ENCODE measurements at places on chromosomes 12 and 14.

DNA sequence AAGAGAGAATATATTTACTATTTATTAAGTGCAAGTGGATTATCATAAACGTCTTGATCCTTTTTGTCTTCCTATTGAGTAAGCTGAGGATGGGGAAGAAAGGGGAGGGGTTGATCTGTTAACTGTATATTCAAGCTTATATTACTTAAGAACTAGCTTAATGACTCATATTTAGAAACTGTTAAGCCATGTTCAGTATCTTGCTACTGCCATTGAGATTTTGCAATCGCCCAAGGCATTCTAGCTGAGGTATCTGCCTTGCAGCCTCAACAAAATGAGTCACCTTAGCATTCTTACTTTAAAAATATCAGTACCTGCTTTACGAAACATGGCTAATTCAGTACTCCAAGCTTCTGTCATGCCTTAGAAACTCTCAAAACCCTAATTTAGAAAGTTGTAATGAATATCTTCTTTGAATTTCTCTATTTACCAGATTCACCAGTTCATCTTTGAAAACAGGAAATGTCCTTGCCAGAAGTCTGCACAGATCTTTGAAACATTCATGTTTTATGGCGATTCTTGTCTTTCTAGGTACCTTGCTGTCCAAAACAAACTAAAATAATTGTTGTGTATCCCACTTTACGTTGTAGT is 76.1 kb downstream of the ALG10B start:
- no peak for DNase-seq

DNA sequence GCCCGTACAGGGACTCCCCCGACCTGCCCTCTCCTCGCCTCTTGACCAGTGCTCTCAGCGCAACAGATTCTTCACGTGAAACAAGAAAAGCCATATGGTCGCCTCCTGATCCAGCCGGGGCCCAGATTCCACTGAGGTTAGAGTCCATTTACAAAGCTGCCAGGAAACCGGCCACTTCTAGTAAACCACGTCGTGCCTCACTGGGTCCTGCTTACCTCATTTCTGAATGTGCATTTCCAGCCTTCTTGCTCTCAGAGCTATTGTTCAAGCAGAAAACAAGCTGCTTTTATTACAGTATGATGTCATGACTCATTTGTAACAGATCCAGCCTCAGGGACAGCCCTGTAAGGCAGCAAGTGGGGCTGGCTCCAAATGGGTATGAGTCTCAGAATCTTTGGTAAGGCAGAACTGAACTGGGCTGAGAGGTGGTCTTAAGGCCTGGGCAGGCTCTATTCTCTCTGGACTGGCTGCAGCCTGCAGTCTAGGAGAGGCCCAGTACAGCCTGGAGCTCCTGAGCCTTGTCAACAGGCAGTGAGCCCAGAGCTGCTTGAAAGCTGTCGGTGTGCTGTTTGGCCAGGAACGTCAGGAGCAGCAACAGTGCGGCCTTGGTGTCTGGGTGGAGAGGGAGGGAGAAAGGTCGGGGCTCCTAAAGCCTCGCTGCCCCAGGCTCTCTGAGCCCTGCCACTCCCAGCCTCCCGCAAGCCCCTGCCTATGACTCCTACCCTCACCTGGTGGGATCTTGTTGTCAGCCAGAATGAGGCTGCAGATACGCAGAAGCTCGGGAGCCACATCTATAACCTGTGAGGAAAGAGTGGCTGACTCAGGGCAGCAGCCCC is 8.3 kb downstream of the REC8 start:
- DNase-seq, result no peak

DNA sequence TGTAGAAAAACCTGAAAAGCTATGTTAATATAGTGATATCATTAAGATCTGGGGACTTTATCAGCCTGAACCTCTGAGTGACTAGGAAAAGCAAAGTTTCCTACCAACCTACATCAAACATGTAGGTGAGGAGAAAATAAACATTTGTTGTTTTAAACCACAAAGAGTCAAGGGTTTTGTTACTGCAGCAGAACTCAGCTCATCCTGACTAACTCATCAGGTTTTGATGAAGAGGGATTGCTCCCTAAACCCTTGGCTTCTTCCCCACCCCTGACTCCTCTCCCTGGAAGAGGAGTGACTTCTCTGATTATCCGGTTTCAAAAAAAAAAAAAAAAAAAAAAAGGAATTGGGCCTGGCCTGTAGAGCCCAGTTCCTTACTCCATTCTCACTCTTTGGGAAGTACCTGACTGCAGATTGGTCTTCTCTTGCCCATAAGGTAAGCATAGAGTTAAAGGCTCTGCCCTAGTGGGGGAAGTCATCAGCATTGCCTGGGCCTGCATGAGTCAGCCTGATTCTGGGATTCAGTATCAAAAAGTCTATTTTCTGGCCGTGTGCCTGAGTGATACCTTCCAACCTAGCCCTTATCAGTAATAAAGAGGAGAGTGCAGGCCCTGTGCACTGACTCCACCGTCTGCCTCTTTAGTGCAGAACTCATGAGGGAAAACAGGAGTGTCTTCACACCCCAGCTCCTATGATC is 16.9 kb downstream of the BDKRB1 start:
- DNase-seq, result no peak

DNA sequence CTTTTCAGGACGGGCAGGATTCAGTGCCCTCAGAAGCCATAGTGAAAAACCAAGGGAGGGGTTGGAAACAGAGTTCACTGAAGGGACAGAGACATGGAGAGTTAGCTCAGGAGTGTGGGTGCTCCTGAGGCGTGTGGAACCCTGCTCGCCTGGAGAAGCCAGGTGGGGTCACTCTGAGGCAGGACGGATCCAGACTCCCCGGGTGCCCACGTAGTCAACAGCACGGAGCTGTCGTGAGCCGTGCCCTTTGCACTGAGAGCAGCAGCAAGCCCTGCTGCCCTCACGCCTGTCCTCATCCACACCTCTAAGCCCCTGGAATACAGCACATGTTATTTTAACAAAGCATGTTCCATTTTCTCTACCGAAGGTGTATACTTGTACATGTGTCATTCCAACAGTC is 114.7 kb downstream of the FBXL14 start:
- no peak for DNase-seq

DNA sequence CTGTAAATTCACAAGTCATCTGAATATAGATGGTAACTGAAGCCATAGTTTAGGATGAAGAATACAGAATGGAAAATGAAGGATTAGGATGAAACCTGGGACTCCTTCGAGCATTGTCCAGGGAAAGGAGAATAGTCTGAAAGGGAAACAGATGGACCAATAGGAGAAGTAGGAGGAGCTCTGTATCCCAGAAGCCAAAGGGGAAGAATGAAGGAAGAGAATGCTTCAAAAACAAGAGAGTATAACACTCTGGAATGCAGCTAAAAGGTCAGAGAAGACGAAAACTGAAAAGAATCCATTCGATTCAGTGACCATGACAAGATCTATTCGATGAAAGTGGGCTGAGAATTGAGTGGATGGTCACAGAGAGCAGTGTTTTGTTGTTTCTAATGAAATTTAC is 1.0 kb downstream of the GMFB start:
- DNase-seq, result peak; percentile 70

DNA sequence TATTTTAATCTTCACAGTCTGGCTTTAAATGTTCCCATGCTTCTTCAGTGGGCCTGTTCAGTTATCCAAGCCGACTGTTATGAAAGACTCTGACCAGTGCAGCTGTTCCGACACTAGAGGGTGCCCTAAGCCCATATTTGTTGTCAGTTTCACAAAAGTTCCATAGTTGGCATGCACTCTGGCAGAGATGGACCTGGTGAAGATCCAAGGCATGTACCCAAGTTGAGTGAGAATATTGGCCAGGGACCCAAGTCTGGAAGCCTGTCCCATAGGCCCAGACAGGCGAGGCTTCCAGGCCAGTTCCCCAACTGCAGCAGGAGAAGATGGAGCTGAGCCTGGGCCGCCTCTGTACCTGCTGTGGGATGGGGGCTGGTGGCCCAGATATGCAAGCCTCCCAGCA is 27.4 kb upstream of the GUCY2C start:
- no peak for DNase-seq

GRCh38 chr12:49133014-49133413 is 1.8 kb upstream of the TUBA1B start:
- DNase-seq, result no peak

GRCh38 chr12:95304673-95305198 is 87.1 kb downstream of the VEZT start:
- DNase-seq, result no peak

DNA sequence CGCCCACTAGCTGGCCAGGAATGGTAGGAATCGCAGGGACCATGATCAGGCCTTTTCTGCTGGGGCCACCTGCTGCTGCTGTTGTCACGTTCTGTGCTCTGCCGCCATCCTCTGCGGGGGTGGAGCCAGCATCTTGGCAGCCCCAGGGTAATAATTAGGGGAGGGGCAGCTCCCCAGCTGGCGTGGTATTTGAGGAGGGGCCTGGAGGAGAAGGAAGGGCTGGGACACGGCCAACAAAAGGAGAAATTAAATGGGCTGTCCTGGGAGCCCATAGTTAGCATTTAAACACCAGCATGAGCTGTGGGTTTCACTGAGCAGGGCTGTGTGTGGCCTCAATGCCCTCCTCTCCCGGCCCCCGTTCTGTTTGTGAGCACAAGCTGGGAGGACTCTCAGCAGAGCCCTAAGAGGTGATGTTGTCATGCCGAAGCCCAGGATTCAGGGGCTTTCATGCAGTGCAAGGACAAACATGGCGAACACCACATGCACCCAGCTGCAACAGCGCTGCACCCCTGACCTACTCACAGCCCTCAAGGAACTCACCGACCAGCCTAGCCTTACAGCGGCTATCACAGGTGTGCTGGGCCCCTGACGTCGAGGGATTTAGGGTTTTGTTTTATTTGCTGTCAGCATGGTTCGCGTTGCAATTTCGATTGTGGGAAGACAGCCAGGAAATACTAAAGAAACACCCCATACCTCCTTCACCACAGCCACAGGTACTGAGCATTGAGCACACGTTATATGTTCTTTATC is 324.3 kb downstream of the CACNA1C start:
- no peak for DNase-seq

GRCh38 chr12:31765931-31766330 is 37.1 kb upstream of the AMN1 start:
- no peak for DNase-seq

GRCh38 chr14:86532219-86532618 is 1002.3 kb downstream of the FLRT2 start:
- DNase-seq, result no peak

GRCh38 chr12:117980616-117981015 is 11.8 kb upstream of the KSR2 start:
- DNase-seq, result no peak
